Foreskin melanocyte (primary cell): ENCODE measurements at places on chromosomes 4 and X.

- no peak for DNase-seq
These were observed 1.3 kb upstream of the SEPSECS start for GRCh38 chr4:25161593-25161950.

GRCh38 chr4:36224972-36225903 is 19.1 kb downstream of the ARAP2 start:
- peak; percentile 67 for DNase-seq

DNA sequence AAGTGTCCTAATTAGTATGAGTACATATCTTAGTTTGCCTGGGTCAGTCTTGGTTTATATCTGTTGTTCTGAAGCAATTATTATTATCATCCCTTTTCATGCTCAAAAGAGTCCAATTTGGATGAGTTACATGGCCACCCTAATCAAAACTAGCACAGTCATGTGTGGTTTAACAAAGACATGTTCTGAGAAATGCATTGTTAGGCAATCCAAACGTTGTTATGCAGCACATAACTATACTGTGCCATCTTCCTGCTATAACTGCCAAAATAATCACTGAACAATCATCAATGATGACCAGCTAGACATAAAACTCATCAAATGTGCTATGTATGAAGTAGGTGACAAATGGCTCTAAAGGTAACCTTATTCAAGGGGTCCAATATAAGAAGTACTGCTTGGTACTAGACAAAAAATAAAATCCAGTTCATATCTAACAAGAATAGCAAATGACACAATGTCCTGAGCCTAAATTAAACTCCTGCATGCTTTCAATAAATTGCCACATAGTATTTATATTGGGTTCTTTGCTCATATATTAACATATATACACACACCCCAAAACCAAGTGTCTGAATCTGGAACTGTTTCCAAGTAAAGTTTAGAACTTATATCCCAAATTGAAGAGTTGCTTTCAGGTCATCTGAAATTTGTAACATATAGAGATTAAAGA is 41.9 kb downstream of the CNOT6L start:
- DNase-seq: peak; percentile 25

- no peak for DNase-seq
These were observed 9.4 kb downstream of the LETM1 start for GRCh38 chr4:1846580-1846979.

DNA sequence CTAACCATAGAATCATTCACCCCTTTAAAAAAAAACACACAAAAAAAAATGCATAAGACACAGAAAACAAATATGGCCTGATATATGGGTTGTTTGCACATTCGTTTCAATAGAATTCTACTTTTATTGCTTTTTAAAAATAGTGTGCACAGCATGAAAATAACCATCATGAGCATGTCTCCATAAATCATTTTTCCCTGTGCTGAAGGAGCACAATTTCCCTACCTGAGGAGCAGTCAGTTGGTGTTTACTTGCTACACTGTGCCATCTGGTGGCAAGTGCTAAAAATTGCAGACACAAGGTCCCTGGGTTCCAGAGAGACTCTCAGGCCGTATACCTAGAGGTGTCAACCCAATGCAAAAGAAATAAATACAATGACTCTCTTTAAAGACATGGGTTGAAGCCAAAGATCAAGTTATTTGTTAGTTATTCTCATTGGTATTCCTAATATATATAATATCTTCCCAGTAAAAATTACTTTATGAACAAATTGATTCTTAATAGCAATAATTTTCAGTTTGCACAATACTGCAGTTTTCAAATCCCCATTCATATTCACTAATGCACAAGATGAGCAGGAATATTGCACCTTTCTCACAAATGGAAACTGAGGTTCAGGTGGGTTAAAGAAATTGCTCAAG is 551.4 kb downstream of the IQCM start:
- no peak for DNase-seq

- DNase-seq: no peak
These were observed 127.3 kb upstream of the AMOT start for GRCh38 chrX:112967903-112968302.

DNA sequence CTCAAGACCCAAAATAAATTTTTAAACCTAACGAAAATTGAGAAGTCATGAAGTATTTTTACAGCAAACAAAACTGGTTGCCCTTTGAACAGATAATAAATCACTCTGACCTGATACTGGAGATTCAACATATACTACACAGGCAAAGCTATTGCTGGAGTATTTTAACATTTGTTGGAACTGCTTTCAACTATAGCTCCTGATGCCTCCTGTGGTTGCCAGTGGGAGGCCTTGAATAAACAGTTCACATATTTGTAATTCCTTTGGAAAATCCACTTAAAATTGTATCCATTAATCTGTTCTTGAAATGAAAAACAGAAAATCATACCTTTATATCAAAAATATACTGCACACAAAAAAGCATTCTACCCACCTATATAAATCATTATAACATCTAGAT is 605.1 kb downstream of the KCTD8 start:
- no peak for DNase-seq

DNA sequence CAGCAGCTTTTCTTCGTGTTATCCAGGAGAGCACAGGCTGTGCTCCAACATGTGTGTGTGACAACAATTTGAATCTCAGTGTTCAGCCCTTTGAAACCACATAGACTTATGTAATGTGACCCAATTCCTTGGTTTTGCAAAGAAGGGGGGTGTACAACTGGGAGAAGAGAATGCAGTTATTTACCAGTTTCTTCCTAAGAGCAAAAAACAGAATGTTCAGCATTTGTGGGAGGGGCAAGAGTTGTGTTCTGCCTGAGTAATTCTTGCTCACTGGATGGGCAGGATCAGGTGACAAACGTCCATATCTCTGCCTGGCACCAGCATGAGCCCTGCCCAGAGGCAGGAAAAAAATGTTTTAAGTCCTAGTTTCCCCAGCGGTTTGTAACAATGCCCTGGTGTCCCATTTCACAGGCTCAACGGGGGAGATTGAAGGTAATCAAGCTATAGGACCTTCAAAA is 72.0 kb downstream of the PRPS1 start:
- DNase-seq: no peak

GRCh38 chr4:7439699-7440098 is 5.0 kb upstream of the PSAPL1 start:
- no peak for DNase-seq

DNA sequence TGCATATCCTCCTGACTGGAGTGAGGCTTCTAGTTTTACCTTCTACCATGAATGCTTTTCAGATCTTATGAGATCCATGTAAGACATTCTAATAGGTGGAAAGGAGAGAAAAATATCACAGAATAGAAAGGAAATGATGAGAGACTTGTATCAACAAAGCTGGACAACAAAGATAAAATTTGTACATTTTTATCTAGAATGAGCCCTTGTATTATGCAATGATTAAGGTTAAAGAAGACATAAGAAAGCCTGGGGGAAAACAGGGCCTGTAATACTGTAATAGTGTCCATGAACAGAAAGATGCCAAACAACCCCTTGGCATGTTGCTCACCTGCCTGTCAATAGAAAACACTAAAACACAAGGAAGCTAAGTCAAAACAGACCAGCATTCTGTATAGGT is 44.2 kb upstream of the SCRG1 start:
- no peak for DNase-seq

DNA sequence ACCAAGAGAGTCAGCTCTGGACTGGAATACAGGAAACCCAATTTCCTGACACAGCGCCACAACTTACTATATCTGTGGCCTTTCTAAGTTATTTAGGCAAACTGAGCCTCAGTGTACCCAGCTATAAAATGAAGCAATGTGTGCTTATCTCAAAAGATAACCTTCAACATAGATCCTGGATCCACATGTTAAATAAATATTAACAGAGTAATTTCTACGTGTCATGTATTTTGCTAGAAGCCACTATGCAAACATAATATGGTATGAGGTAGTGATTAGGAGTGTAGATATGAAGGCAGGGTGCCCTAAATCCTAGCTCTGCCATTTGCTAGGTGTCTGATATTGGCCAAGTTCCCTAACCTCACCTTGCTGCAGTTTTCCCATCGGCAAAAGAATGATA is 527.0 kb downstream of the RAB28 start:
- DNase-seq: no peak

DNA sequence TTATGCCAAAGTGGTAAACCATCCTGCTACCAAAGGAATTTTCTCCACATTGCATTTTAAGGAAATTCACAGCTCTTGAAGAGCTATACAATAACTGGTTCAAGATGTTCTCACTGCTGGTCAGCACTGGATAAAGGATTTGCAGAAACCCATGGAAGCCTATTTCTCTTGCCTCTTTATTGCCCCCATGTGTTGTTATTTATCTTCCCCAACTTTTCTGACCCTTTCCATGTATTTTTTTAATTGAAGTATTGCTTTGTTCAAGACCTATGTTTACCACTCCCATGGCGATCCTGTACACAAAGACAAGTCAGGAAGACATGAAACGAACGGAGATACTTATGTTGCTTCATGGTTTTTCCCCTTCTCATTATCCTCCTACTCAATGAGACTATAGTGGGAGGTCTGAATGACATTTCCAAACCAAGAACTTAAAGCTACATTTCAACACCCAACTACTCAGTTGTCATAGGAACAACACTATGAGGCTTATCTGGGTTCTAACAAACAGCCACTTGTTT is 566.4 kb upstream of the DIPK2B start:
- DNase-seq: peak; percentile 68

GRCh38 chr4:182975806-182976205 is 58.6 kb upstream of the DCTD start:
- peak; percentile 83 for DNase-seq

- no peak for DNase-seq
These were observed 130.5 kb upstream of the APOOL start for GRCh38 chrX:84873176-84873575.

- no peak for DNase-seq
These were observed 8.9 kb downstream of the POLA1 start for GRCh38 chrX:24702362-24703184.

DNA sequence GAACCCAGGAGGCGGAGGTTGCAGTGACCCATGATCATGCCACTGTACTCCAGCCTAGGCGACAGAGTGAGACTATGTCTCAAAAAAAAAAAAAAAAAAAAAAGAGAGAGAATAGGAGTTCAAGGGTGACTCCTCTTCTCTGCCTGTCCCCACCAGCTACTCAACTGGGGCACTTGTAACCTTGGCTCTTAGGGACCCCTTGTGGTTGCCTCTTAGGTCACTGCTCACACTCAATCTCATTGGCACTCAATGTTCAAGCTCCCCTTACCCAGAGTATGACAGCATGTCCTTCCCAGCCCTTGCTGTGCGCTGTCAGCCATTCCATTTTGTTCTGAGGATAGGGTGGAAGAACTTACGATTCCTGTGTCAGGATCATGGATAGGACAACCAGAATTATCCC is 82.4 kb upstream of the BEND4 start:
- no peak for DNase-seq

DNA sequence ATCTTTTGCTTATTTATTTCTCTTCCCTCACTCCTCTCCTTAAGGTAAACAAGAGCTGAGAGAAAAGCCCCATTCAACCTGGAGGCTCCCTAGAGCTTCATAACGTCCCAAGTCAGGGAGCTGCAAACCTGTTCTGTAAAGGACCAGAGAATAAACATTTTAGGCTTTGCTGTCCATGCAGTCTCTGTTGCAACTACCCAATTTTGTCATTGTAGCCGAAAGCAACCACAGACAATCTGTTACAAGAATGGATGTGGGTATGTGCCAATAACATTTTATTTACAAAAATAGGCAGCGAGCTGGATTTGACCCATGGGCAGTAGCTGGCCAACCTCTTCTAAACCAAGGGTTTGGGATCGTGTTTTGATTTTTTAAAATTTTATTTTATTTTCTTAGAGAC is 71.3 kb upstream of the TBL1X start:
- no peak for DNase-seq

DNA sequence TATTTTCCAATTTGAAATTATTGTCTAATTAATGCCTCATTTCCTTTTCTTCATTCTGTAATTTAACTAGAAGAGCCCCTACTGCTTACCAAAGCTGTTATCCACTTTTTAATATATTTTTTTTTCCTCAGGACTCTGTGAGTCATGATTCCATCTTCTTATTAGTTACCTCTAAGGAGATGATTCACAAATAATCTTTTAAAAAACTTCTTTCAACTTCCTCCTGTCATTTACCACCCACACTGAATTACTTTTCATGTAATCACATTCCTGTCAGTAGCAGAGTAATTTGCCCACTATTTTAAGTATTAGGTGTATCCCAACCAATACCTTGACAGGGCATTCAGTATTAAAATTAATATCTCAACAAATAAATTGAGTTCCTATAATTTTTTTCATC is 470.9 kb upstream of the ADGRL3 start:
- DNase-seq: no peak

GRCh38 chr4:170395773-170396172 is 306.0 kb upstream of the AADAT start:
- DNase-seq: no peak

GRCh38 chr4:184958127-184958922 is 60.0 kb upstream of the HELT start:
- no peak for DNase-seq

DNA sequence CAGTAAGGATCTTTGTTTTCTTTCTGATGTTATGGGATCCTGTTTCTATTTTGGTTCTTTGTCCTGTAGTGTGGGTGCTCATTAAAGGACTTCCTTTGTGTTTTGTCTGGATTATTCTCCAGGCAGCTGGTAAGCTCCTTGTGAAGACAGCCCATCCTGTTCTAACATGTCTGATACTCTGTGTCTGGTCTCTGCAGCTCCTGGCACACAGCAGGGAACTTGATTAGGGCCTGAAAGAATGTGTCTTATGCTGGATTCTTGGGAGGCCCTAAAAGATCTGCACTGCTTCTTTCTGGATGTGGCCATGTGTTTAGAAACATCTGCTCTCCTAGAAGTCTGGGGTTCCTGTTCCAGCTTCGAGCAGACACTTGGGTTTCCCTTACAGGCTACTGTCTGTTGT is 38.1 kb upstream of the ATXN3L start:
- peak; percentile 23 for DNase-seq
